ENCODE measurements at places on chromosomes 4 and X.

- DNase-seq: no peak
Observed at GRCh38 chr4:184643731-184644130, 5.5 kb downstream of the CASP3 start.

DNA sequence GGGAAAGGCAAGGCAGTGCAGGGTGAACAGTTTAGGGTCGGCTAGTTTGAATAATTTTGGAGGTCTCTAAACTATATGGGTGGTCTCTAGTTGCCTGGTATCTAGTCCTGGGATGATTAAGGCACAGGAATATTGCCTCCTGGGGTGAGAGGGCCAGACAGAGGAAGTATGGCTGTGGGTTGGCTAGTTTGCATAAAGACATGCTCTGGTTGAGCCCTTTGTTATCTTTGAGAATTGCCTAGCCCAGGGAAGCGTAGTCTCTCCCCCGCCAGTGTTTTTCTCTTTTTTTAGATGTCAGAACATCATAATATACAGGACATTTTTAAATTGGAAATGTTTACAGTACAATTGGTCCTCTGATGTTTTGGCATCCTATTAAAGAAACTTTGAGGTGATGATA, 163.5 kb downstream of the PWWP3B start:
- DNase-seq: no peak

DNA sequence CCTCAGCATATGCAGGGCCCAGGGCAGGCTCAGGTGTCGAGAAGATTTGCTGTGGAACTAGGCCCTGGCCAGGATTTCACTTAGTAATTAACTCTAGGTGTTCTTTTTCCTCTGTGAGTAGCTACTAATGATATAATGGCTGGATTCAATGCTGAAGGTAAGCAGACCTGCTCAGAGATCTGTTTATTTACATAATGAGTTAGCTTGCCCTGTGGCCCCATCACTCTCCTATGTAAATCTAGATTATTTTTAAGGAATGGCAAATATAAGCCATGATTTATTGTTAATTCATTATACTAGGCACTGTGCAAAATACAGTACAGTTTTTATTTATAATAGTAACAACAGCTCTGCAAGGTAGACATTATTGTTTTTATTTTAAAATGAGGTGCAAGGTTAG, 117.2 kb downstream of the IRF2 start:
- no peak for DNase-seq

- no peak for DNase-seq
Observed at GRCh38 chrX:21738950-21739287, 19.0 kb downstream of the SMPX start.

- DNase-seq: no peak
Observed at GRCh38 chr4:143148521-143148920, 36.2 kb upstream of the USP38 start.
